Activated naive CD4-positive, alpha-beta T cell (primary cell): ENCODE measurements at places on chromosomes 12 and 14.

- no peak for DNase-seq
These were observed 1.3 kb upstream of the TCP11L2 start for GRCh38 chr12:106301241-106301610.

- DNase-seq, result no peak
These were observed 27.1 kb upstream of the RNU6-8 start for GRCh38 chr14:32230181-32230580.

- no peak for DNase-seq
These were observed 54.0 kb downstream of the PRIMA1 start for GRCh38 chr14:93734086-93734822.

DNA sequence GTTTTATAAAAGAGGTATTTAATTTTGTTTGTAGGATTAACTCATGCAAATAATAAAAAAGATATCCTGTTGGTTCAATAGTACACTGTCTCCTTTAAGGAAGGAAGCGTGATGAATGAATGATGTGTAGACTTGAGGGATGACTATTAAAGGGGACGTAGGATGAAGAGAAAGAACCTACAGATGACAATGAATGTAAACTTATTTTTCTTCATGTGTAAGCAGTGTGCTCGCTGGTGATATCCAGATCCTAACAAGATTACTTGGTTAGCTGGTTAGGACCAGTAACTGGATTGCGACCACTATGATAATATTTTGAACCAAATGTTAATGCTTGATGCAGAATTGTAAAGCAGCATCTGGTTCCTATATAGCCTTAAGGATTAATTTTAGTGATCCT lies 2.6 kb downstream of the ARF6 start:
- DNase-seq, result no peak

GRCh38 chr14:88075269-88075981 lies 70.5 kb downstream of the GPR65 start:
- no peak for DNase-seq

DNA sequence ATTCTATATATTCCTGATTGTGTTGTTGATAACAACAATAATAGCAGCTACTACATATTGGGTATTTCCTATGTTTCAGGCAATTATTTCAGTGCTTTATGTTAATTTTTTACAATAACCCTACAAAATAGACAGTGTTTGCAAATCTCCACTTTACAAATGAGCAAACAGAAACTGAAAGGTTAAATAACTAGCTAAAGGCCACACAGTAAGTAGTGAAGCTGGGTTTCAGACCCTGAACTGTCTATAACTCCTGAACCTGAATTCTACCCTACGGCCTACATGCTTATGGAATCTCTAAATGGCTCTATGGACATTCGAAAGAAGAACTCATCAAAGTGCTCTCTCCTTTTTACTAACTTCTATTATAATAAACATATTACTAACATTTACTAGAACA lies 19.7 kb upstream of the NUDT4 start:
- DNase-seq, result no peak

GRCh38 chr14:72946491-72946890 lies 20.2 kb downstream of the DCAF4 start:
- no peak for DNase-seq
